Panc1 (cell line): ENCODE measurements at places on chromosomes 16 and 17.

DNA sequence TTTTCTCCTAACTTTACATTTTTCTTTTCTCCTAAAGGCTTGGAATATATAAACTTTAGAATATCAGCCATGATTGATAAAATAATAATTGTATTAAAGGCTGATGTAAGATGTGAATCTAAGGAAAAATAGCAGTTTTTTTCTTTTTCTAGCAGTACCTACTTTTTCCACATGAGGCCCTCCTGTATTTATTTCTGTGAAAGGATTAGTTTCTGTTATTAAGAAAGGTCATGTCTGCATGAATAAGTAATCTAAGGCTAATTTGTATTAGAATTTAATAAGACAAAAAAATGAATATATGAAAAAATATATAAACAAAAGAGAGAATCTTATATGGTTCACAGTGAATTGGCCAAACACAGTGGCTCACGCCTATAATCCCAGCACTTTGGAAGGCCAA, 85.3 kb downstream of the STXBP4 start:
- no peak for DNase-seq

DNA sequence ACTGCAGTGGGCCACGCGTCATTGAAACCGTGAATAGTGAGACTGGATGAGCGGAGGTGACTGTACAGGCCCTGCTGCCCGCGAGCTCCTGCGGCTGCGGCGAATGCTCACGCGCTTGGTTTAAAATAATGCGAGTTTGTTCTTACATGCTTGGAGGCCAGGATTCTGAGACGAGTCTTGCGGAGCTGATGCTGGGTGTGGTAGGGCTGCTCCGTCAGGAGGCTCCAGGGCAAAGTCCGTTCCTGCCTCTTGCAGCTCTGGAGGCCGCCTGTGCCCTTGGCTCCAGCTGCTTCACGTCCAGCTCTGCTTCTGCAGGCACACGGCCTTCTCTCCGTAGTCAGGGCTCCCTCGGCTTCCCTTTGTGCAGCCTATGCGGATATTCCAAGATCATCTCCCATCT, 9.5 kb downstream of the ACSF3 start:
- DNase-seq = no peak

DNA sequence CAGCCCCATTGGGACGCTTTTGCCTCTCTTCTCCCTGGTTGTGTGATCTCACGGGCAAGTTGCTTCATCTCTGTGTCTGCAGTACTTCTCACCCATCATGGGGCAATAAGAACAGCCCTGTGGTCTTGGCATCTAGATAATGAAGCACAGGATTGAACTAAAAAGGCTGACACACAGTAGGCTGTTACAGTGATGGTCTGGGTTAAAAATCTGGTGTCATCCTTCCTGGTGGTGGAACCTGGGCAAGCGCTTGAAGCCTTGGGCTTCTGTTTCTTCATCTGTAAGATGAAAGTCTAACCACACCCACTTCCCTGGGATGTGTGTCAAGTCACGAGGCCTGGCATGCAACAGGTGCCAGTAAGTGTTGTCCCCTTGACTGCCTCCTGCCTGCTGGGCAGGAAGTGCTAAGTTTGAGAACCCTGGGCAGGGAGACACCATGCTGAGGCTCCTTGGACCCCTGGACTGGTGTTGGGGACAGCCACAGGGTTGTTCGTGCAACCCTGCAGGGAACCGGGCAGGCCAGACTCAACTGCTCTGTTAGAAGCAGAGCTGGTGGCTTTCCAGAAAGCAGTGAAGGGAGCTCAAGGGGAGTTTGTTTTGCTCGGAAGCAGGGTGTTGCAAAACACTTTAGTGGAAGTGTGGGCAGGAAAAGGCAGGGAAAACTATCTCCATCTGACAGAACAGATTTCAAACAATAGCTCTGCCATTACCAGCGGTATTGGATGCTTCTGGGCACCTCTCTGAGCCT, 5.9 kb upstream of the MAP2K3 start:
- DNase-seq = no peak

GRCh38 chr16:85746460-85747215, 4.3 kb downstream of the C16orf74 start:
- no peak for DNase-seq
